ENCODE measurements at places on chromosomes 16 and 17. TPM values are rescaled to one million over a fixed set of nuclear protein-coding genes. Genes with fewer than 3 reads are reported as not detected.

Gene PNMT
- not detected for total RNA-seq

- no peak overlapping the region for H3K4me3 ChIP-seq
- H3K27me3 ChIP-seq: no peaks in the 10 kb centered on the region
- no peaks in the 10 kb centered on the region for H3K36me3 ChIP-seq
- H3K27ac ChIP-seq: no peak overlapping the region
- DNase-seq: no peak
Measured at GRCh38 chr17:26731005-26731921, 562.7 kb upstream of the WSB1 start.

DNA sequence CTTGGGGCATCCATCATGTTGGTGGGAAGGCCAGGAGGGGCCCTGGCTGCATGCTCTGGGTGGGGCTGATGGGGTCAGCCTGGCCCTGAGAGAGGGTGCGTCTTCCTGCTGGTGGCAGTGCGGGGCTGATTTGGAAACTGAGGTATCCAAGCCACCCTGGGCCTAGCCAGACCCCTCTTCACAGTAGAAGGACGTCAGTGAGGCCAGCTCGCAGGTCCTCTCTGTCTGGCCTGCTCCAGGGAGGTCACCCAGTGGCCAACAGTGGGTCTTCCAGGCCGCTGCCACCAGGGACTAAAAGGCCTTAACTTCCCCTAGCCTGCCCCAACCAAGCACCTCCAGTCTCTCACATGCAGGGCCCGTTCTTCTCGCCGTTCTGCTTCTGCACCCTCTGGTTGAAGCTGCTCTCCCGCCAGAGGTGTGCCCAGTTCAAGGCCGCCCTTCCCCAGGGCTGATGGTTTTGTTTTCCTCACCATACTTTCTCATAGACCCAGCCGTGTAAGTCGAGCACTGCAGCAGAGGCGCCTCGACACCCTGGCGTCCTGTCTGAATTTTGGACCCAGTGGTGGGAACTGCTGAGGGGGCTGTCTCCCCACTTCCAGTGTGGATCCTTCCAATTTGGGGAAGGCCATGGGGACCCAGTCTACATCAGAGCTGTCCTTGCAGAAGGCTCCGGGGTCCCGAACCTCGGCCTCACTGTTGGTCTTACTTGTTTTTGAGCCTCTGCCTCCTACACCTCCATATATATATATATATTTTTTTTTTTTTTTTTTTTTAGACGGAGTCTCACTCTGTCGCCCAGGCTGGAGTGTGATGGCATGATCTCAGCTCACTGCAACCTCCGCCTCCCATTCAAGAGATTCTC lies 42.9 kb upstream of the CDC42EP4 start:
- H3K36me3 ChIP-seq: no peaks in the 10 kb centered on the region
- H3K27ac ChIP-seq: no peak overlapping the region
- no peak overlapping the region for H3K4me3 ChIP-seq
- no peaks in the 10 kb centered on the region for H3K27me3 ChIP-seq
- H3K4me1 ChIP-seq: no peaks in the 10 kb centered on the region
- DNase-seq: no peak

Gene DNAI2
- 0.37 TPM for total RNA-seq

Gene TBC1D26
- total RNA-seq: 0.20 TPM

DNA sequence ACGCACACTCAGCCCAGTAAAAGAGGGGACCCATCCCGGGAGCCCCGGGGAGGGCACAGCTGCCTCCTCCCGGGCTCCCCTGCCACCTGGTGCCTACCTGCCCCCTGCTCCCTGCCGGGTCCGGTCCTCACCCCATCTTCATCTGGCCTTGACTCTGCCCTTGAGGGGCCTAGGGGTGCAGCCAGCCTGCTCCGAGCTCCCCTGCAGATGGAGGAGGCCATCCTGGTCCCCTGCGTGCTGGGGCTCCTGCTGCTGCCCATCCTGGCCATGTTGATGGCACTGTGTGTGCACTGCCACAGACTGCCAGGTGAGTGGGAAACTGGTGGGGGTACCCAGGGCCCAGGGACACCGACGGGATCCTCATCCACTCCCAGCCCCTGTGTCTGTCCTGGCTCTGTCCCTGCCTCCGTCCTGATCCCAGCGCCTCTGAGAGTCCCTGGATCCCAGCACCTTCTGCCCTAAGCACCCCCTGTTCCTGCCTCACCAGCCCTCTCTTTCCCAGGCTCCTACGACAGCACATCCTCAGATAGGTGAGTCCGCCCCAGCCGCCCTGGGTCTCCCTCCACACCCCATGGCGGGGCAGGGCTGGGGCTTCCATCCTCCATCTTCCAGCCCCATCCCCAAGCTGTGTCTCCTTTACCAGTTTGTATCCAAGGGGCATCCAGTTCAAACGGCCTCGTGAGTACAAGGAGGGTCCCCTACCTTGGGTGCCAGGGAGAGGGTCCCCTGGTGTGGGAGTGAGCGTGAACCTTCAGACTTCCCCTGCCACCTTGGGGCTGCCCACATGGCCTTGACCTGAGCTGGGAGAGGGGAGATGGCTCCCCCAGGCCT lies 574 bp downstream of the LAT start:
- H3K36me3 ChIP-seq: peaks cover 34% of the 10 kb centered on the region
- DNase-seq: no peak
- peaks cover 50% of the 10 kb centered on the region for H3K4me1 ChIP-seq
- peak overlapping the region; percentile 88 for H3K4me3 ChIP-seq
- H3K27ac ChIP-seq: peak overlapping the region; percentile 72
- no peaks in the 10 kb centered on the region for H3K27me3 ChIP-seq

DNA sequence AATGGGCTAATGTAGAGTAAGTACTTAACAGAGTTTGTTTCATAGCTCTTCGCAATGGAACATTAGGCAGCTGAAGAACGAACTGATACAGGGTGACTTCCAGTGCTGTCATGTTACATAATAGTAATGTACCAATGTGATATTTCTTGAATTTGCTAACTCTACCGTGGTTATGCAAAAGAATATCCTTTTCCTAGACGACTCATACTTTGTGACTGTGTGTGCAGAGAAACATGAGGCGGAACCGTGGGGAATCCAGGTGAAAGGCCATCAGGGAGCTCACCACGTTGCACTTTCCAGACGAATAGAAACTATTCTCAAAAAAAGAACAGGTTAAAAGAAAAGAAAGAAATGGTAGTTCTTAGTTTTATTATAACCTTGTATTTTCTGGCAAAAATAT lies 13.2 kb downstream of the NOB1 start:
- H3K4me3 ChIP-seq: no peak overlapping the region
- H3K27ac ChIP-seq: no peak overlapping the region
- DNase-seq: no peak
- H3K27me3 ChIP-seq: no peaks in the 10 kb centered on the region
- no peaks in the 10 kb centered on the region for H3K4me1 ChIP-seq

DNA sequence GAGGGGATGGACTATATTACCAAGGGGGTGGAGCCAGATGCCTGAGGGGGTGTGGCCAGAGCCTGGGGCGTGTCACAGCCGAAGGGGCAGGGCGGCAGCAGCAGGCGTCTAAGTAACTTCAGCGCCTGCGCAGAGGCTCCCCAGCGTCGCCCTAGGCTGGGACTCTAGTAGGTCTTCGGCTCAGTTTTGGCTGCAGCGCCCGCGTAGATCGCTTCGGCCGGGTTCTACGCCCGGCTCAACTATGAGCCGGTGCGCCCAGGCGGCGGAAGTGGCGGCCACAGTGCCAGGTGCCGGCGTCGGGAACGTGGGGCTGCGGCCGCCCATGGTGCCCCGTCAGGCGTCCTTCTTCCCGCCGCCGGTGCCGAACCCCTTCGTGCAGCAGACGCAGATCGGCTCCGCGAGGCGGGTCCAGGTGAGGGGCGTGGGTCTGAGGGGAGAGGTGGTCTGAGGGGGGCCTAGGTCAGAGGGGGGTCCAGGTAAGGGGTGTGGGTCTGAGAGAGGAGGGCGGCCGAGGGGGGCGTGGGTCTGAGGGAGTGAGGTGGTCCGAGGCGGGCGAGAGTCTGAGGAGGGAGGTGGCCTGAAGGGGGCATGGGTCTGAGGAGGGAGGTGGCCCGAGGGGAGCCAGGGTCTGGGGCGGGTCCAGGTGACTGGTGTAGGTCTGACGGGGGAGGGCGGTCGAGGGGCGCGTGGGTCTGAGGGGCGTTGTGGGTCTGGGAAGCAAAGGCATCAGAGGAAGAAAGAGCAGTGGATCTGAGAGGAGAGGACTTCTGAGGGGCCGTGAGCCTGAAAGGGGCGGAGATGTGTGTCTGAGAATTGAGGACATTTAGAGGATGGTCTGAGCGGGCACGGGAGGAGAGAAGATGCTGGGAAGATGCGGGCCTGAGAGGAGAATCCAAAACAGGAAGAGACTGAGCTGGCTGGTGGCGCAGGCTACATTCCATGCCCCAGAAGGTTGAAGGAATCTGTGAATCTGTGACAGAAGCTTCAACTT lies at the start of gene LPCAT2:
TSS of gene LPCAT2 (plus strand) at position 132 of the 991 bp plus-strand sequence. CDS start at position 242, 110 bp downstream.
- no peaks in the 10 kb centered on the region for H3K4me1 ChIP-seq
- H3K4me3 ChIP-seq: no peak within 1 kb of the TSS
- no peaks in the 10 kb centered on the region for H3K36me3 ChIP-seq
- H3K27me3 ChIP-seq: no peaks in the 10 kb centered on the region
- no peak within 1 kb of the TSS for H3K27ac ChIP-seq

- H3K4me3 ChIP-seq: no peak overlapping the region
- H3K27me3 ChIP-seq: no peaks in the 10 kb centered on the region
- no peak overlapping the region for H3K27ac ChIP-seq
Measured at GRCh38 chr16:10514369-10515055, 65.9 kb downstream of the EMP2 start.

GRCh38 chr17:64778240-64779097 lies 116.4 kb upstream of the SMURF2 start:
- no peak overlapping the region for H3K4me3 ChIP-seq
- no peak overlapping the region for H3K27ac ChIP-seq
- H3K36me3 ChIP-seq: no peaks in the 10 kb centered on the region
- H3K4me1 ChIP-seq: peaks cover 22% of the 10 kb centered on the region

- no peak for DNase-seq
- no peaks in the 10 kb centered on the region for H3K36me3 ChIP-seq
- H3K27me3 ChIP-seq: no peaks in the 10 kb centered on the region
- H3K4me1 ChIP-seq: peaks cover 72% of the 10 kb centered on the region
Measured at GRCh38 chr17:80647746-80648145, 103.1 kb downstream of the RPTOR start.

Gene AANAT
- total RNA-seq: not detected

Gene CES1
- total RNA-seq: not detected

DNA sequence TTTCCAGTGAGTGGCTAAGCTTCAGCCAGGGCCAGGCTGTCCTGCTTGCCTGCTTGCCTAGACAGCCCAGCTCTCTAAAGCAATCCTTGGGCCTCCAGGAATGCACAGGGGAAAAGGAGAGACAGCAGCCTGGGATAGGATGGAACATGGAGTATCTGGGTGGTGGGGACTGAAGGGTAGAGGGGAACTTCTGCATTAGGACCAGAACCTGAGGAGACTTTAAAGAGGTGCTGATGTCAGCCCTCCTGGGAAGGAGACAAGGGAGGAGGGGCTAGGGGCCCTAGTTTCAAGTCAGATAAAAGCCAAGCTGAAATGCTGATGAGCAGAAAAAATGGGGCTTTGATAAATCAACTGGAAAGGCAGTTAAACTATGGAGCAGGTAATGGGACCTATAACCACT lies 1.8 kb downstream of the HOXB7 start:
- H3K36me3 ChIP-seq: no peaks in the 10 kb centered on the region
- H3K27ac ChIP-seq: peak overlapping the region; percentile 57
- H3K4me3 ChIP-seq: no peak overlapping the region
- DNase-seq: no peak
- peaks cover 36% of the 10 kb centered on the region for H3K4me1 ChIP-seq

Gene KRT39
- total RNA-seq: not detected

DNA sequence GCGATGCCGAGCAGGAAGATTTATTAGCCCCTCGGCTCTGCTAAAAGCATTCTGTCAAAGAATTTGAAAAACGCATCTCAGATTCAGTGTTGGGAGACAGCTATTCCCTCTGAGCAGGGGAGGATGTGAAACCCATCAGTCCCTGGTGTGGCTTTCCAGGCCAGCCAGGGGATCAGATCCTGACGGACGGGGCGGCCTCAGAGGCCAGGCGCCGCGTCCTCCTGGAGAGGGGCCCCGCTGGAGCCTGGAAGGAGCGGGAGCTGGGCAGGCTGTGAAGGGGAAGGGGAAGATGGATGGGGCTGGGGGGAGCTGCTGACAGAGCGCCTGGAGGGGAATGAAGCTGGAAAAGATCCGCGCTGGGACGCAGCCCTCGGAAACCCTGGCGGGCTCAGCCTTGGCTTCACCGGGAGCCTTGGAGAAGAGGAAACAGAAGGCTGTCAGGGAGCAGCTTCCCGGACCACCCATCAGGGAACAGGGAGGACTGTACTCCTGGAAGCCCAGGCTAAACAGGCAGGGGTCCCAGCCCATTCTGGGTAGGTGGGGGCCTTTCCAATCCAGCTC lies 358.0 kb downstream of the C16orf95 start:
- peaks cover 3% of the 10 kb centered on the region for H3K27me3 ChIP-seq
- H3K27ac ChIP-seq: no peak overlapping the region
- H3K4me1 ChIP-seq: no peaks in the 10 kb centered on the region
- DNase-seq: no peak

DNA sequence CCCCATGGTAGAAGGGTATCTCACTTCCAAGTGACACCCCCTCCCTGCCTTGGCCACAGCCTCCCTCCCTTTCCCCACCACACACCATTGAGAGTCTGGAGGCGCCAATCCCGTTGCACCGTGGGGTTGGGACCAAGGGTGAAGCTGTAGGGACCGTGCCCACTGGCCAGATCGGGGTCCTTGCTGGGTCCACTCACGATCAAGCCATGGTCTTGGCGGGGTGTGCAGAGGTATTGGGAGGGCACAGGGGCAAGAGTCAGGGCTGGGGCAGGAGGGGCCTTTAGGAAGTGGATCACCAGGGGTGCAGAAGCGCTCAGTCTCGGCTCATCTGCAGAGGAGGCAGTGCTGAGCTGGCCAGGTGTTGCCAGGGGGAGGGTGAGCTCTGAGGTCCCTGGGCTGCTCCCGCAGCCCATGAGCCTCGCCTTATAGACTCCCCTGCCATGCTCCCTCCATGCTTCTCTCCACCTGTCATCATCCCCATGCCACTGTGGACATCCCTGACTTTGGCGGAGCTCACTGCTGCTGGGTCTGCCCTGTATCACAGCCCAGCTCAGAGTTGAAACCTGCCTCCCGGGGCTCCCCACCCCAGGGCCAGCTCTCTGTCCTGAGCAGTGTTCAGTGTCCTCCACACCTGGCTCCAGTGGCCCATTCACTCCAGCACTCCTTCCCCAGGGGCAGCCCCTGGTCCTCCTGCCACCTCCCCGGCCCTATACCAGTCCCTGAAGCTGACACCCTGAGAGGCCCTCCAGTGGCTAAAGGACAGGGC lies 8.3 kb downstream of the CDH16 start:
- peaks cover 7% of the 10 kb centered on the region for H3K4me1 ChIP-seq
- no peak for DNase-seq
- H3K4me3 ChIP-seq: no peak overlapping the region
- no peaks in the 10 kb centered on the region for H3K36me3 ChIP-seq
- no peaks in the 10 kb centered on the region for H3K27me3 ChIP-seq

Gene FMNL1
- total RNA-seq: 260 TPM

GRCh38 chr16:49716339-49716934 lies 139.5 kb downstream of the ZNF423 start:
- H3K27ac ChIP-seq: no peak overlapping the region
- H3K27me3 ChIP-seq: no peaks in the 10 kb centered on the region
- H3K4me1 ChIP-seq: no peaks in the 10 kb centered on the region
- DNase-seq: no peak

- no peaks in the 10 kb centered on the region for H3K27me3 ChIP-seq
- H3K4me1 ChIP-seq: peaks cover 35% of the 10 kb centered on the region
- no peaks in the 10 kb centered on the region for H3K36me3 ChIP-seq
- no peak for DNase-seq
- no peak overlapping the region for H3K4me3 ChIP-seq
Measured at GRCh38 chr16:48592839-48593429, 17.0 kb downstream of the N4BP1 start.

Gene EPX
- total RNA-seq: not detected

Data from CD8-positive, alpha-beta memory T cell (primary cell).